ENCODE measurements at places on chromosomes 13 and 19. TPM values are rescaled to one million over a fixed set of nuclear protein-coding genes. Genes with fewer than 3 reads are reported as not detected.

Gene NOTCH3
- total RNA-seq = not detected

Gene SELENOV
- total RNA-seq = not detected

DNA sequence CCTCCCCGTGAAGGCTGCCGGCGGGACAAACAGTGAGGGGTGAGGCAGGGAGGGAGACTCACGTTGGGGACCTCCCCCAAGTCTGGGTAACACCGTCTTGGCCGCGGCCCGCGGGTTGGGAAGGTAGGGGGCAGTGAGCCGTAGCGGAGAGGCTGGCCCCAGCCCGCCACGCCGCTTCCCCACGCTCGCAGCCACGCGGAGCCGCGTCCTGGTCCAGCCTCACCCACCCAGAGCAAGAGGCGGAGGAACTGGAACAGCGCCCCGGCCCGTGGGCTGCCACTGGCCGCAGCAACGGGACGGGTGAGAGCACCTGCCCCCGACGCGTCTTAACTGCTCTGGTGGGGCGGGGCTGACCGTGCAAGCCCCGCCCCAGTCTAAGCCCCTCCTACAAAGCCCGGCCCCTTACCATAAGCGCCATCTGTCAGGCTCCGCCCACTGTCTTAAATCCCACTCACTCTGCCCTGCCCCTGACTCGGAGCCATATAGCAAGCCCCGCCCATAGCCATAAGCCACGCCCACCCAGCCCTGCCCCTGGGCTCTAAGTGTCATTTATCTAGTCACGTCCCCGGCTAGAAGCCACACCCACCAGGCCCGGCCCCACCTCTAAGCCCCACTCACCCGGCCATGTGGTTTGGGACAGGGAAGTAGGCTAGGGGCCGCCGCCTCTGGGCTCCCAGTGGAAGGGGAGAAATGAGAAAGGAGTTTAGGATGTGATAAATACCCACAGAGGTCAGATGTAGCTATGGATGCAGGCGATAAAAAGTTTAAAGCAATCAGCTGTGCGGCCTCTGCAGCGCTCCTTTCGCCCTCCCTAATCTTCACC is 2.1 kb upstream of the CCL25 start:
- peak overlapping the region; percentile 37 for H3K4me3 ChIP-seq
- H3K4me1 ChIP-seq = peaks cover 5% of the 10 kb centered on the region
- DNase-seq = peak; percentile 95
- no peaks in the 10 kb centered on the region for H3K27me3 ChIP-seq

DNA sequence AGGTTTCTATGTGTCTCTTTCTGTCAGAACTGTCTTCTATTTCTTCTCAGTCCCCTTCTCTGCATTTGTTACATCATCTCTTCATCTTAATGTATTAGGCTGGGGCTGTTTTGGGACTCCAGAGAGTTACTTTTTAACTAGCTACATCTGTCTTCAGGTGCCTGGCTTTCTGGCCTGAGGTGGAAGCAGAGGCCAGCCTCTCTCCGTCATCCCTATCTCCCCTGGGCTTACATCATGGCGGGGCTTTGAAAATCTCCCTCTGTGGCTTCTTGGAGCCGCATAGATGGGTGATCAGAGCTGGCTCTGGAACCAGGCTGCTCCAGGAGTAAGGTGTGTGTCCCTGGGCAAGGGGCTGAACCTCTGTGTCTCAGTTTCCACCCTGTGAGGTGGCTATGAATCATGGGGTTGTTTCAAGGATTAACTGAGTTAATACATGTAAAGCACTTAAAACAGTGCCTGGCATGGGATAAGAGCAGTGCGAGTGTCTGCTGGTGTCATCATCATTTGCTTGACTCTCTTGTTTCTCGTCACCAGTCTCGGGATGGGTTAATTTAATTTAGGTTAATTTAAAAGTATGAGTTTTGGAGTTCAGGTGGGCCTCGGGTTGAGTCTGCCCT is 2.0 kb downstream of the EPN1 start:
- H3K4me1 ChIP-seq = peaks cover 46% of the 10 kb centered on the region
- peak; percentile 17 for DNase-seq
- no peak overlapping the region for H3K27ac ChIP-seq
- H3K36me3 ChIP-seq = peaks cover 33% of the 10 kb centered on the region
- no peaks in the 10 kb centered on the region for H3K27me3 ChIP-seq
- peak overlapping the region; percentile 90 for H3K4me3 ChIP-seq

- no peaks in the 10 kb centered on the region for H3K36me3 ChIP-seq
- no peak overlapping the region for H3K4me3 ChIP-seq
- H3K27ac ChIP-seq = no peak overlapping the region
- DNase-seq = no peak
- no peaks in the 10 kb centered on the region for H3K4me1 ChIP-seq
- no peaks in the 10 kb centered on the region for H3K27me3 ChIP-seq
These were observed 135.0 kb upstream of the KL start for GRCh38 chr13:32881074-32881776.

- no peaks in the 10 kb centered on the region for H3K27me3 ChIP-seq
- no peaks in the 10 kb centered on the region for H3K36me3 ChIP-seq
- DNase-seq = no peak
- H3K27ac ChIP-seq = no peak overlapping the region
- no peak overlapping the region for H3K4me3 ChIP-seq
- no peaks in the 10 kb centered on the region for H3K4me1 ChIP-seq
These were observed 107.5 kb downstream of the PCCA start for GRCh38 chr13:100196375-100196774.
